Stimulated activated CD8-positive, alpha-beta memory T cell treated with anti-CD3 and anti-CD28 coated beads, Interleukin-2, amount 100 ng/mL, for 1 hour (primary cell): ENCODE measurements at places on chromosomes 7 and 10.
A peak's percentile ranks its signal among the peaks of the same experiment; 100 is the strongest.

DNA sequence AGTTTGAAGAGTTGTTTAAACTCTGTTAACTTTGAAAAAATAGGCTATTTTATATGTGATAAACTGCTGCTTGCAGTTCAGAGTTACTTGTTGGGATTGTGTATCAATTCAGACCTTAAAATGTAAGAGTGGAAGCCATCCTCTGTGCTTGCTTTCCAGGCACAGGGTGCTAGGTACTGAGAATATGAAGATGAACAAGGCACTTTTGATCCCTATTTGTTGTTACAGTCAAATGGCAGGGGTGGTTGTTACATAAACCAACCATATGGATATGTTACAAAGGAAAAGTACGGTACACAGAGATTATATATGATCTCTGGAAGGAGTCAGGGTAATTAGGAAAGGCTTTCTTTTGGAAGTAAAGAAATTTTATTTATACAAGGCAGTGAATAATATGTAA, 63.8 kb downstream of the REEP3 start:
- DNase-seq: no peak

- DNase-seq: no peak
Observed at GRCh38 chr10:128914681-128915080, 552.4 kb upstream of the MGMT start.

GRCh38 chr10:23499372-23500132, 60.7 kb downstream of the OTUD1 start:
- no peak for DNase-seq

- no peak for DNase-seq
Observed at GRCh38 chr10:70283445-70284399, at the start of gene NPFFR1. NPFFR1 (minus strand) TSS chr10:70284004; CDS start chr10:70283676, 328 bp downstream.

GRCh38 chr7:143953421-143953820, 1.2 kb upstream of the OR2F1 start:
- DNase-seq: no peak

DNA sequence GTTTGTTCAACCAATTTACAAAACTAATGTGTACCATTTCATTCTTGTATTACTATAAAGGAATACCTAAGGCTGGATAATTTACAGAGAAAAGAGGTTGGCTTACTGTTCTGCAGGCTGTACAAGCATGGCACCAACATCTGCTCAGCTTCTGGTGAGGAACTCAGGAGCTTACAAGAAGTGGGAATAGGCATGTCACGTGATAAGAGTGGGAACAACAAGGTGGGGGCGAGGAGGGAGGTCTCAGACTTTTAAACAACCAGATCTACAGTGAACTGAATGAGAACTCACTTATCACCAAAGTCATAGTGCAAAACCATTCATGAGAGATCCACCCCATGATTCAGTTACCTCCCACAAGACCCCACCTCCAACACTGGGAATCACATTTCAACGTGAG, 1178.0 kb downstream of the REEP3 start:
- no peak for DNase-seq

DNA sequence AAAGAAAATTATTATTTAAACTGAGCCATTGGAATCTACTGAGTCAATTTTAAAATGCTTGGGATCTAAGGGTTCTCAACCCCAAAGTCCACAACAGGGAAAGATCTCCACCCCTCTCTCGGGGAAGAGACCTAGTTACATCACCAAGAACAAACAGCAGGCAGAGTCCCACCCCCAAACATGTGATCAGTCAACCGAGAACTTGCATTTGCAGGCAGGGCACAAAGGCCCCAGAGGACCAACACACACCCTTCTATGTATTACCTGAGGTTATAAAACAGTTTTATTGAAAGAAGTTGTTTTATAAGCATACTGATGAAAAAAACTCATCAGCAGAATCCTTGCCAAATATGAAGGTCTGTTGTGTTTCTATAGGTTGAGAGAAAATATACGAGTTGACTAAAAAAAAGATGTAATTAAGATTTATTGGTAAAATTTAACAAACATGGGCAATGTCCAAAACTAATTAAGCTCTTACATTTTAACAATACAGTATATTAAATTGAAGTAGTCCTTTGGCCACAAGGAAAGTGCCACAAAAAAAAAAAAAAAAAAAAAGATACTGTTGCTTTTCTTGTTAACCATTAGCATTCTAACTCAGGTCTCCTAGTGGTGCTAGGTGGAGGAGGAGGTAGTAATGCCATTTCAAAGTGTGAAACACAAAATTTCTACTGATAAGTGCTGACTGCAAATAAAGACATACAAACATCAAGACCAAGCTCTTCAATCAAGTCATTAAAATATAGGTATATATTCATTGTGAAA, 975 bp upstream of the USP54 start:
- DNase-seq: no peak

DNA sequence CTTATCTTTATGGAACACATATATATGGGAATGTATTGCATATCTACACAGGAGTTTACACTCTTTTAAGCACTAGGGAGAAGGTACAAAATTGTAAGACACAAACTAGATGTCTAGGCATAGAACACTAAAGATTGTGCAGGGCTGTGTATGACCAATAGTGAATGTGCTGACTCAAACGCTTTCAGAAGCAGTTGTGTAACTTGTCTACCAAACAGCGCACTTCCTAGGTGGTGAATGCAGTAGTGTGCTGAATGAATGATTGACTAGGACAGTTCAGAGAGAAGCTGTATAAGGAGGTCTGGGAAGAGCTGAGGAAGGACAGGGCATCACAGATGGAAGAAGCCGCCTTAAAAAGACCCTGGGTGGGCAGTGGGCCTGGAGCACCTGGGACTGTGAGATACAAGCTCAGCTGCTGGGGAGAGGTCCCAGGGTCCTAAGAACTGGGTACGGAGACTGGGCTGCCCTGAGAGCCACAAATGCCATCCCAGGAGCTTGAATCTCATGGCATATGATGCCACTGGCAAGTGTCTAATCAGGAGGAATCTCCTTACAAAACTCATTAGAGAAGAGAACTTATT, 14.2 kb downstream of the CLRN3 start:
- DNase-seq: no peak

DNA sequence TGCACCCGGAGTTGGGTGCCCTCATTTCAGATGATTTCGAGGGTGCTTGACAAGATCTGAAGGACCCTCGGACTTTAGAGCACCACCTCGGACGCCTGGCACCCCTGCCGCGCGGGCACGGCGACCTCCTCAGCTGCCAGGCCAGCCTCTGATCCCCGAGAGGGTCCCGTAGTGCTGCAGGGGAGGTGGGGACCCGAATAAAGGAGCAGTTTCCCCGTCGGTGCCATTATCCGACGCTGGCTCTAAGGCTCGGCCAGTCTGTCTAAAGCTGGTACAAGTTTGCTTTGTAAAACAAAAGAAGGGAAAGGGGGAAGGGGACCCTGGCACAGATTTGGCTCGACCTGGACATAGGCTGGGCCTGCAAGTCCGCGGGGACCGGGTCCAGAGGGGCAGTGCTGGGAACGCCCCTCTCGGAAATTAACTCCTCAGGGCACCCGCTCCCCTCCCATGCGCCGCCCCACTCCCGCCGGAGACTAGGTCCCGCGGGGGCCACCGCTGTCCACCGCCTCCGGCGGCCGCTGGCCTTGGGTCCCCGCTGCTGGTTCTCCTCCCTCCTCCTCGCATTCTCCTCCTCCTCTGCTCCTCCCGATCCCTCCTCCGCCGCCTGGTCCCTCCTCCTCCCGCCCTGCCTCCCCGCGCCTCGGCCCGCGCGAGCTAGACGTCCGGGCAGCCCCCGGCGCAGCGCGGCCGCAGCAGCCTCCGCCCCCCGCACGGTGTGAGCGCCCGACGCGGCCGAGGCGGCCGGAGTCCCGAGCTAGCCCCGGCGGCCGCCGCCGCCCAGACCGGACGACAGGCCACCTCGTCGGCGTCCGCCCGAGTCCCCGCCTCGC, at the start of gene EGFR:
Gene EGFR, plus strand, starts transcription at position 657 of the 830 bp plus-strand sequence. CDS start 261 bp downstream, outside the sequence.
- DNase-seq: no peak

DNA sequence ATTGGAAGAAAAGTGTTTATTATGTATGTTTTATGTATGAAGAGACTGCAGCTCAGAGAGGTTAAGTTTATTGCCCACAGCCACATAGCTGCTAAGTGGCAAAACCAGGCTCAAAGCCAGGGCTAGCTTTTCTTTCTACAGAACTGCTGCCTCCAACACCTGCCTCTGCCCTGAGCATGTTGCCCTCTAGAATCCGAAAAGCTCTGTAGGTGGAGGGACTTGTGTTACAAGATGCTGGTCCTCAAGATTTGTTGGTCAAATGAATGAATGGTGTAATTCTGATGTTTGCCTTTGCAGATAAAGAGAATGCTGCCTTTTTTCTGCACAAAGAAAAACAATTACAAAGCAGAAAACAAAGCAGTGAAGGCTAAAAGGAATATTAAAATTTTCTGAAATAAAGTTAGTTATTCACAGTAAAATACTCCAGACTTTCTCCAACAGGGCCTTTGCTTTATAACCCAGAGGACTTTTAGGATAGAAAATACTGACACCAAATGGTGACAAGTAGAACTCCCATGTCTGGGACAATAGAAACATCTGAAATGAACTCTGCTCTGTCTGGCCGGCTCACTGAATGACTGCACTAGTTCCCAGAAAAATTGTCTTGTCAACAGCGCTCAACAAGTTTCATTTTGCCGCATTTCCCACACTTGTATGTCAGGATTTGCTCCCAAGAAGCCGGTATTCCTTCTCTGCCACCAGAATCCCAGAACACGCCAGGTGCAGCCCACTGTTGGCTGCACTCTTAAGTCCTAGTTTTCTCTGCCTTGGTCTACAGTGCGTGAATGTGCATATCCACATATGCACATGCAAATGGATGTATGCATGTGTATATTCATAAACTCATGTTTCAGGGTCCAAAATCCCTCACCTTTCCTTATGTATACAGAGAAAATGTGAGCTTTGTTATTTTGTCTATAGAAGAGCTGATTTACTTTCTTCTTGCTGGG, 11.0 kb upstream of the DNTT start:
- no peak for DNase-seq

DNA sequence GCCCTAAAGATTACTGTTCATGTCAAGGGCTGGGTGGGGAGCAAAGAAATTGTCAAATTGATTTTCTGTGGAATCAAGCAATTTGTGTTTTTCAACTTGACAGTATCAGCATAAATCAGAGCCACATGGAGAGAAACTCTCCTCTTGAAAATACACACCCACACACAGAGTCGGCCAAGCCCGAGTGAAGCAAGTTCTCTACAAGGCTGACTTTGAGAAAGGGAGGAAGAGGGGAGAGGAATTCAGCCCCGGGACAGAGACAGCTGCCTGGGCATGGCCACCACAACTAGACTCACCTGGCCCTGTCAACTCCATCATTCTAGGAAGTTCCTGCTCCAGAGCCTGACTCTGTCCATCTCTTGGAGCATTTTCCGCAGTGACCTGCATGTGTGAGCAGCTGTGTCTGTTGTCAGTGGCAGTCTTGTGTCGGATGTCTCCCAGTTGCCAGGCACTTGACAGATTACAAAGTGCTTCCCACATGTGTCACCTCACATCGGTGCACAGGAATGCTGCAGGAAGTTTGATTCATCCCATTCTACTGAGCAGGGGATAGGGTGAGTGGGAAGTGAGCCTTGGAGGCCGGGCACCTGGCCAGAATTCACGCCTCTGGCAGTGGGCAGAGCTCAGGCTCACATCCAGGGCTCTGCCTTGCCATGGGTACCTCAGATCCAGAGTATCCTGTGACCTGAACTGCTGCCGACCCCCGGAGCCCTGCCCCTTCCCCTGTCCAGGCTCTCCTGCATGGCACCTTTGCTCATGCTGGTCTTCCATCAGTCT, 37.9 kb downstream of the ADAM12 start:
- no peak for DNase-seq

DNA sequence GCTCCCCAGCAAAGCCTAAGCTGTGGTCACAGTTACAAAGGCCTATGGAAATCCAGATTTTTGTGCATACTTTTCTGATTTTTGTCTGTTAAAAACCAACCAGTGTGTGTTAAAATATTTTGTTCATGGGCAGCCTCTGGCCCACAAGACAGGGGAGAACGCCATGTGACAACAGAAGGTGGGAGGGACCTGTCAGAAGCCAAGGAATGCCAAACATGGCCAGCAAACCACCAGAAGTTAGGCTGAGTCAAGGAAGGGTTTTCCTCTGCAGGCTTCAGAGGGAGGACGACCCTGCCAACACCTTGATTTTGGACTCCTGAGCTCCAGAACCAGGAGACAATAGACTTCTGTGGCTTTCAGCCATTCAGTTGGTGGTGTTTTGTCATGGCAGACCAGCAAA, 127.3 kb downstream of the CUL2 start:
- DNase-seq: no peak

DNA sequence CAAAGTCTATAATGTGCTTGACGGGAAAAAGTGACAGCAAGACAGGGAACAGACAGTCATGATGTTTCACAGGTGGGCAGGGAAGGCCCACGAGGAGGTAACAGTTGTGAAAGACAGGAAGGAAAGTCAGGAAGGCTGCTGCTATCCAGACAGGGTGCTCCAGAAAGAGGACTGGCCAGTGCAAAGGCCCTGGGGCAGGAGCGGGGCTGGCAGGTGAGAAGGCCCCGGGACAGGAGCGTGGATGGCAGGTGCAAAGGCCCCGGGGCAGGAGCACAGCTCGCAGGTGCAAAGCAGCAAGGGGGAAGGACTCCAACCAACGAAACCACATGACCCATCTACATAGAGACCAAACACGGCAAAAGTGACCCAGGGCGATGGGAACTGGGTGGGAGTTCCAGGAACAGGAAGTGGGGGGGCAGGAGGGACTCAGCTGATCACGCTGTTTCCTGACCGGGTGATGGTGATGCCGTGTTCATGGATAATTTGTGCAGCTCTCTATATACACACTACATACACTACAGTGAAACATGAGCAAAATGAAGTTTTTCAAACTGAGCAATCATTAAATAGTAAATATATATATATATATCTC, 138.2 kb downstream of the MAD1L1 start:
- no peak for DNase-seq

DNA sequence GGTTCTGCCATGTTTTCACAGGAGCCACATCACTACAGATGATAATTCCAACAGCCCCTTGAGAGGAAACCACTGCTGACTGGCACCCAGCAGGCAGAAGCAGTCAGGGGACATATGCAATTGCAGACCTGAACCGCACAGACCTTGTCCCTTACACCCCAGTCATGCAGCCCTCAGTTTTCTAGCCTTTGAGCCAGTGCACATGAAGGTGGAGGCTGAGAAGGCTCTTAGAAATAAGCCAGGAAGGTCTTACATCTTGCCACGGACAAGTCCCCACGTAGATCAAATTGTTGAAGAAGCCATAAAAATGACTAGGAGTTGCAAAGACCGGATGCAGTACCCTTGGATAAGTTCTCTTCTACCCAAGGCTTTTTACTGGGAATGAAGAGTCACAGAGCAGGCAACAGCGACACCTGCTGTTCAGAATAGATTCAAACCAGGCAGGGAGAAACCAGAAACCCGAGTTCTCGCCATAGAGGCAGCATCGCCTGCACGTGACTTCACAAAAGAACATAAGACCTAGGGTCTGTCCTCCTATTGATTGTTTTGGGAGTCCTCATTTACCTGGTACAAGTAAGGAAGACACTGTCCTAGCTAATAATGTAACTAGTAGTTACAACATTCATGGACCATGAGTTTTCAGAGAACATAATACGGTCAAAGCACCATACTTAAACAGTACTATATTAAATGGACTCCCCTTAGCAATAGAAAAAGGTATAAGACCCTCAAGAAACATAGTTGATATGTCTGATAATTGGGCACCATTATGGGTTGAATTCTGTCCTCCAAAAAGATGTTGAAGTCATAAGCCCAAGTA, 11.1 kb downstream of the STEAP1B start:
- peak; percentile 20 for DNase-seq
